ENCODE measurements at places on chromosomes 16 and 17.

DNA sequence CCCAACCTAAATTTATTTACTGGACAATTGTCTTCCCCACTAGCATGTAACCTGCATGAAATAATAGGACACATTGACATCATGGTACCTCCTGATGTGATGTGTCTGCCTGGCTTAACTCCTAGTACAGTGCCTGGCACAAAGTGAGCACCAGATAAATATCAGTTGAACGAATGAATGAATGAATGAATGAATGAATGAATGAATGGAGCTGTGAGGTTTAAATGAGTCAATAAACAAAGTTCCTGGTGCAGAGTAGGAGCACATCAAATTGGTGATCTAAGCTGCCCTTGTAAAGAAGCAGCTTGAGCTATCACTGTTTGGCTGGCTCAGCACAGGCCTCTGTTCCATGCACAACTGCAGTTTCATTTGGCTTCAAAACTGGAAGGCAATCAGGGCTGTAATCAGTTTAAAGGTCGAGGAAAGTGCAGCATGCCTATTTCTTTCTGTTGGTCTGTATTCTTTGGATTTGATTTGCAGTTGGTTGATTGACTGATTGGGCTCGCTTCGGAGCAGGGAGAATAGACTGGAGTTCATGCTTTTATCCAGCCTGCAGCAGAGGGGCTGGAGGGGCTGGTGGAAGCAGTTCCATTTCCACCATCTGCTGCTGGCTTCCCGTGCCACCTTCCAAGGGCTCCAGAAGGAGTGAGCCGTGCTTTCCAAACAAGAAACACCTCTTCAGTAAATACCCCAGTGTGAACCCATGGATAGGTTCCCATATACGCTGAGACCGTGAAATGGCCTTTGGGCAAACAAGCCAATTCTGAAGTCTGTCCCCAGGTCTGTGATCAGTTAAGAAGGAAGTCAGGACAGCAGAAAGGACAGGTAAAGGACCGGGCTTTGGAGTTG is 54.6 kb downstream of the GPRC5B start:
- no peak for DNase-seq

DNA sequence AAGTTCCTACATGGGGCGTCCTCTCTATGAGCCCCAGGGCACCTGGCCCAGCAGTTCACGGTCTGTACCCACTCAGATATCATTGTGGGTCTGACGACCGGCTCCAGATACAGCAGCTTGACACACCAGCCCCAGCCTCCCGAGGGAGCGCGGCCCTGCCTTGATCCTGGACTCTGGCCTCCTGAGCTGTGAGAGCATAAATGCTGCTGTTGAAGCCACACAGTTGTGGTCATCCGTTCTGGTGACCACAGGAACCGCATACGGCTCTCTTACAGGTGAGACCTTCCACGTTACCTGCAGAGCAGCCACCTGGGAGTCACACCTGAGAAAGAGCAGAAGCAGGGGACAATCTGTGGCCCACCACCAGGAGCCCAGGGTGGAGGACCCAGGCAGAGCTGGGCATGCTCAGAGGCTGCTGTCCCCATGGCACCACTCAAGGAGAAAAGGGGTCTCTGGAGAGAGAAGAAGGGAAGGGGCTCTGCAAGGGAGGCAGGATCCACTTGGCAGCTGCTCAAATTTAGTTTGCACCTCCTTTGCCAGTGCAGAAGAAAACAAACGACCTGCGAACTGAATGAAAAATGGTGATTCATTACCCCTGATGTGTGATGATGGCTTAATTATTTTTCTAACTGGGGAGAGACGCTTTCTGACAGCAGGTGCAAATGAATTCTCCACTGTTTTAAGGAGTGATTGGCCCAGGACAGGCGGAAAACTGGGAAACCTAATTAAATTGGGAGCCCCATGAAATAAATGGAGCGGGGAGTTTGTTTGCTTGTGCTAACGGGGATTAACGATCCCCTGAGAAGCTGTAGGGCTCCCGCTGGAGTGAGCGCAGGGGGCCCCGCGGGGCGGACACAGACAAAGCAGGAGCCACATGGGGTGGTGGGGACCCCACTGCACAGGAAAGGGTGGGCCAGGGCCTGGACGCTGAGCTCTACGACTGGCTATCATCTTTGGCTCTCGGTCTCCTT is 208.9 kb downstream of the RBFOX3 start:
- DNase-seq: no peak

GRCh38 chr16:75965504-75966374 is 239.4 kb upstream of the CPHXL start:
- DNase-seq: no peak

DNA sequence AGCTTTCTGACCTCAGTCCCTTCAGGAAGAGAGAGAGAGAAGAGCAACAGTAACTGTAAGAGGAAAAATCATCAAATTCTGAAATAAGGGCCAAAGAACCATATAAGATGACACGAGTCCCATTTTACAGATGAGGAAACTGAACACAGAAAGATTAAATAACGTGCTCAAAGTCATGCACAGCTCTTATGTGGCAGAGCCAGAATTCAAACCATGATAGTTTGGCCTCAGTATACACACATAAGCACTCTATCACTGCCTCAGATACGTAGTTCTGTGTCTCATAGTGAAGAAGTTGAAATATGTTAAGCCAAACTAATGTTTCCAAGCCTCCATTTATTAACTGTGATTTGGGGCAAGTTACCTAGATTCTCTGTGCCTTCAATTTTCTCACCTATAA is 1.9 kb upstream of the ZNF19 start:
- DNase-seq: no peak

Measured in SIG-M5 (cell line).